ENCODE measurements at places on chromosomes 2 and 18.

GRCh38 chr2:68537011-68537410 is 69.6 kb downstream of the APLF start:
- DNase-seq, result no peak

DNA sequence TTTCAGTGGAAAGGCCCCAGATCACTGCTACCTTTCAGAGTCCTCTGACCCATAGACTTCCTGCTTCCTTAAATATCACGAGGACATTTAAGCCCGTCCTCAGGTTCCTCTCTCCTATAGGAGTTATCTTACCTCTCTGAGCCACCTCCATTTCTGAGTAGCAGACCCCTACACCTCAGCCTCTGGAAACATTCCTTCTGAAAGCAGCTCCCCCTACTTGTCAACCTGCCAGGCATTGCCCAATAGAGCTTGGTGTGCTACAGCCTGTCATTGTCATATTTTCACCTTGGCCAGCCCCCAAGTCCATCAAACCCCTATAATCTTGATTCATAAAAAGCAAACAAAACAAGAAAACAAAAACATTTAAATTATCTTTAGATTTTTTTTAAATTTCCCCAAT is 717.9 kb upstream of the SLC8A1 start:
- no peak for DNase-seq

GRCh38 chr2:39739386-39739785 is 39.7 kb downstream of the THUMPD2 start:
- DNase-seq, result no peak

DNA sequence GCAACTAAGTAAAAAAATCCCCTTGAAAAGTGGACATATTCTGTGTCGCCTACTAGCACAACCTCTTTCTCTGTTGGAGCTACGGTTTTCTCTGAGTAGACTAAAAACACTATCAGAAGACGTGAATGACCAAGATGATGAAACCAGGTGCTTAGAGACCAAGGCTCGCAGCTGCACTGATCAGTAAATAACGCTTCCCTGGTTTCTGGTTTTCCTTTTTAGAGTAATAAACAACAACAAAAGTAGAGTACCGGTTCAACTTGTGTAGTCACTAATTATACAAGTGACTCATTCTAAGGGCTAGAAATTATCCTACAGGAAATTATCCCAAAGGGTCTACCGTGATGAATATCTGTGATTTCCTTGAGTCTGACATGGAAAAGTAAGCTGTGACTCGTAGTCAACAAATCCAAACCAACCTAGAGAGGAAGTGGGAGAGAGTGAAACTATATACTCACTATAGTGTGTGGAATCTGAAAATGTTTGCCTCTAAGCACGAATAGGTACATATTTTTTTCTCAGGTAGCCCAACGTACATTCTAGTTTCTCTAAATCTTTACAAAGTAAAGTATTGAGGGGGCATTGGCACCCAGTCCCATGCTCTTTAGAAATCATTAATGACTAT is 17.8 kb downstream of the RASGRP3 start:
- no peak for DNase-seq

GRCh38 chr2:130729322-130730299 is 741 bp downstream of the GPR148 start:
- no peak for DNase-seq

DNA sequence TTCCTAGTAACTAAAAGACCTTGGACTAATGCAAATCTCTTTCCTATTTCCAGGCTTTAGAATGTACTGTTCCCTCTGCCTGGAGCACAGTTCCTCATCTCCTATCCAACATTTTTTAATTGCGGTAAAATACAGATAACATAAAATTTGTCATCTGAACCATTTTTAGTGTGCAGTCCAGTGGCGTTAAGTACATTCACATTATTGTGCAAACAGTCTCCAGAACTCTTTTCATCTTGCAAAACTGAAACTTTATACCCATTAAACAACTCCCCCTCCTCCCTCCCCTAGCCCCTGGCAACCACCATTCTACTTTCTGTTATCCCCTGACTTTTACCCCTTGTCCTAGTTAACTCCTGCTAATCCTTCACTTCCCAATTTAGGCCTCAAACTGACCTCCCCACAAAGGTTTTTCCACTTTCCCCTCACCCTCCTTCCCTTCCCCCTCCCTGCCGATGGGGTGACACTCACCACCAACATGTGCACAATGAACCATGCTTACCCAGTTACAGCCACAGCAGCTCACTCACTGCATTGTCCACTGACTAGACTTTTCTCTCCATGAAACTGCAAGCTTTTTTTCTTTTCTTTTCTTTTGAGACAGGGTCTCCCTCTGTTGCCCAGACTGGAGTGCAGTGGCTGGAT is 54.8 kb downstream of the KIAA2012 start:
- DNase-seq, result no peak

- DNase-seq, result no peak
These were observed 148.9 kb upstream of the GULP1 start for GRCh38 chr2:188142636-188143295.

- no peak for DNase-seq
These were observed 12.3 kb upstream of the CERS6 start for GRCh38 chr2:168443818-168444217.

- DNase-seq, result no peak
These were observed 173.0 kb upstream of the ALKAL2 start for GRCh38 chr2:460861-461260.

DNA sequence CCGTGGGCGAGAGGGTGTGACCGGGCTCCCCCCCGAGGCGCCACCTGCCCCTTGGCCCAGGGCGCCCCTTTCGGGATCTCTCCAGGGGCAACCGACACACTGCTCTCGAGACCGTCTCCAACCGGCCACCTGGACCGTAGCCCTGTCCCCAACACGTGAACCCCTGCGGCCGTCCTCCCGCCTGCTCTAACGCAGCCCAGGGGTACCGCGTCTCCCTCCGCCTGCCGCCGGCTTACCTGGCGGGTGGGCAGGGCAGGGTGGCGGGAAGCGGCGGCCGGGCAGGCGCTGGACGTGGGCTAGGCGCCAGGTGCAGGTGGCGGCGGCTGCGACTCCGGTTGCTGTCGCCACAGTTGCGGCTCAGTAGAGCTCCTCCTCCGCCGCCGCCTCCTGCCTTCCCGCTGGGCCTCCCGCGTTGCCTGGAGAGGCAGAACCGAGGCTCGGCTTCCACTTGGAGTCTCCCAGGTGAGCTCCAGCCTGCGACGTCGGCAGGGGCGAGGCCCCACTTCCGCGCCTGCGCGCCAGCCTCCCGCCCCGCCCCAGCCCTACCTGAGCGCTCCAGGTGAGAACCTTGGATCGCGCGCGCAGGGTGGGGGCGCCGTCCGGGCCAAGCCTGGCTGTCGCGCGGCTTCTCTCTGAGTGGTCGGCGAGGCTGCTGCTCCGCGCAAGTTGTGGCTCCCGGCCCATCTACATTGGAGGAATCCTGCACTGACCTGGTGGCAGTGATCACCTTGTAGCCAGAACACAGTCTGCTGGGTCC is at the start of gene GALNT3:
GALNT3 (minus strand) TSS at position 469 of the 757 bp plus-strand sequence. CDS start 23,547 bp downstream, outside the sequence.
- DNase-seq, result peak; percentile 93

DNA sequence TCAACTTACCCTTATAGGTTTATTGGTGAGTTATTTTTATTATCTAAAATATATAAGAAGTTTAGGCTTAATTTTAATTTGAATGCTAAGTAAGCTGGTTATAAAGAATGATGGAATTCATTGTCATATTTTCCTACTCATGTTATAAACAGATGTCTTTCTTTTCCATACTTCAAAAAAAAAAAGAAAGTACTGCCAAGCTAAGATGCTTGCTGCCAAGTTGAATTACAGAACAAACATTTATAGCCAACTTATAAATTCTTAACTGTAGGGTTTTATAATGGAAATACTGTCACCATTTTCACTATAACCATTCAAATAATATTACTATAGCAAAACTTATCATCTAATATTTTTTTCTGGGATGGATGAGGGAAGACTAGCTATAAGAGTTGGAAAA is 676.0 kb downstream of the NRXN1 start:
- no peak for DNase-seq

DNA sequence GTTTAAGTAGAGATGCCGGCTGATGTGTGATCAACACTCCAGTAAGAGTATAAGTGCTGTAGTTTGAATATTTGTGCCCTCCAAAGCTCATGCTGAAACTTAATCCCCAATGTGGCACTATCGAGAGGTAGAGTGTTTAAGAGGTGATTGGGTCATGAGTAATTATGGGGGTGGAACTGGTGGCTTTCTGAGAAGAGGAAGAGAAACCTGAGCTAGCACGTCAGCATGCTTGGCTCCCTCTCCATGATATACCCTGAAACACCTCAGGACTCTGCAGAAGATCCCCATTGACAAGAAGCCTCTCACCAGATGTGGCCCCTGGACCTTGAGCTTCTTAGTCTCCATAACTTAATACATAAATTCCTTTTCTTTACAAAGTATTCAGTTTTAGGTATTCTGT is 584.8 kb downstream of the TSN start:
- DNase-seq, result no peak

DNA sequence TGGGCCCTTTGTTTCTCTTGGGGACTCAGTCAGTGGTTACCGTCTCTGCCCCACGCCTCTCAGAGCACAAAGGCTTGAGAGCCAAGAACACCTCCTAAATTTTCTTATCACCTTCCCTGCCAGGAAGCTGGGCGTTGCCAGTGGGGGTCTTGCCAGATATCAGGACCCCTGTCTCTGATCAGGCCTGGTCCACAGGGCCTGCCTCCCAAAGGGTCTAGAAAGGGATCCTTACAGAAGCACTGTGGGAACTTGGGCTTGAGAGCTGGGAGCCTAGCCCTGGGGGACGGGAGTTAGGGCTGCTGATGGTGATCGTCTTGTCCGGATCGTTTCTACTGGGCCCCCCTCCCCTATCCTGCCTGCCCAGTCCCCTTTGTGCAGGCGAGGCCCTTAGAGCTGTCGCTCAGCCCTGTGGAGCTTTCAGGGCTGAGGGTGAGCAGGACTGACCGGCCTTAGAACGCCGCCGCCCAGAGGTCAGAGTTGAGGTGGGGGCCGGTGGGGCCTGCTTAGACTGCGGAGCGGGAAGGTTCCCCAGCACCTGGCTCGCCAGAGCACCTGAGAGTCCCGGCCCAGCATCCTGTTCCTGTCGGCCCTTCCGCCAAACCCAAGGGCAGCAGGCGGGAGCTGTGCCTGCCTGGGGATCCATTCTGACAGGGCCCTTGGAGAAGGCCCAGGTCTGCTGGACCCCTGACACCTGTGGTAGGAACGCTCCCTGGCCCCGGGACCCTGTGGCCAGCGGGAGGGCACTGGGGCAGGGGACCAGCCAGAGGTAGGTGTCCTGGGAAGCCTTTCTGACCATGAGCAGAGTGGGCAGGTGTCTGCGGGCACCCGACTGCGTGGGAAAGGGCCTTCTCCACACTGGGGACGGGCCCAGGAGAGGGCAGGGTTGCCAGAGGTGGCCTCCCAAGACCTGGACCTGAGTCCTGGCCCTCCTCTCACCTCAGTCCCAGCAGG is 956 bp downstream of the ESPNL start:
- DNase-seq, result peak; percentile 61

DNA sequence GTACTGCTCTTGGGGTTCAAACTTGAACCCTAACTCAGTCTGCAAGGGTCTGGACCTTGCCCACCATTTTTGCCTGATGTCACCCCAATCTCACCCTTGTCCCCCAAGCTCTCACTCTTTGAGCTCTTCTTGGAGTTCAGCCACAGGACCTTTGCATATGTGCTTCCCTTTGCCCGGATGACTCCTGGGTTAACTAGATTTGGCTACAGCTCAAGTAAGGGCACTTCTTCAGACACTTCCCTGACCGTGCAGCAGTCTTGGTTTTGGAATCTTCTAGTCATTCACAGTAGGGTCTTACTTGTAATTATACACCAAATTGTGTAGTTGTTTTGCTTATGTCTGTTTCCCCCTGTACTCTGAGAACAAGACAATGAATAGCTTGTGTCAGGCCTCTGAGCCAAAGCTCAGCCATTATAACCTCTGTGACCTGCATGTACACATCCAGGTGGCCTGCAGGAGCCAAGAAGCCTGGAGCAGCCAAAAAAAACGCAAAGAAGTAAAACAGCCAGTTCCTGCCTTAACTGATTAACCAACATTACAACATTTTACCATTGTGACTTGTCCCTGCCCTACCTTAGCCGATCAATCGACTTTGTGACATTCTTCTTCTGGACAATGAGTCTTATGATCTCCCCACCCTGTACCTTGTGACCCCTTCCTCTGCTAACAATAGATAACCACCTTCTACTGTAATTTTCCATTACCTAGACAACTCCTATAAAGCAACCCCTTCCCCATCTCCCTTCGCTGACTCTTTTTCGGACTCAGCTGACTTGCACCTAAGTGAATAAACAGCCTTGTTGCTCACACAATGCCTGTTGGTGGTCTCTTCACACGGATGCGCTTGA is 1.0 kb upstream of the MOGAT1 start:
- no peak for DNase-seq

DNA sequence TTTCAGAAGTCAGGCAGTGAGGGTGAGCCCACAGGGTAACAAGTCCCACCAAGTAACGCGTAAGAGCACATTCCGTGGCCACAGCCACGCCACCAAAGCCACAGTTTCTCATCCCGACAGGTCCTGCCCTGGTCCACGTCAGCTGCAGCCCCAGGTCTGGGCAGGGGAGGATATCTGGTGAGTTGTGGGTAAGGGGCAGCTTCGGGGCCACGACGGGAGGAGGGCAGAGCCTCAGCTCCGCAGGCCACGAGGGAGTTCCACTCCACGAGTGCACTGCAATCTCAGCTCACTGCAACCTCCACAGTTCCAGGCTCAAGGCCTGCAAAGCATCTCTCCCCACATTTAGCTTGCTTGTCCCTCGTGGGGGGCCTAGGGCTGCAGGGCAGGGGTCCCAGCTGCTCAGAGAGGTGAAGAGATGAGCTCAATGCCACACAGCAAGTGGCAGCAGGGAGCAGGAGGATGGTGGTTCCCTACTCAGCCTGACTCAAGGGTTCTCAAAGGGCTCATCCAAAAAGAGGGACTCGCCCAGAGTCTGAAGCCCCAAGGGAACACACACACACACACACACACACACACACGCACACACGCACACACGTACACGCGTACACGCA is 12.5 kb downstream of the SNORC start:
- no peak for DNase-seq

- no peak for DNase-seq
These were observed 66.4 kb downstream of the MCFD2 start for GRCh38 chr2:46849046-46849715.

Data from RWPE2 (cell line).